Activated naive CD8-positive, alpha-beta T cell treated with anti-CD3 and anti-CD28 coated beads, Interleukin-2, amount 50 U/mL, for 24 hours (primary cell): ENCODE measurements at places on chromosomes 12 and 14.

DNA sequence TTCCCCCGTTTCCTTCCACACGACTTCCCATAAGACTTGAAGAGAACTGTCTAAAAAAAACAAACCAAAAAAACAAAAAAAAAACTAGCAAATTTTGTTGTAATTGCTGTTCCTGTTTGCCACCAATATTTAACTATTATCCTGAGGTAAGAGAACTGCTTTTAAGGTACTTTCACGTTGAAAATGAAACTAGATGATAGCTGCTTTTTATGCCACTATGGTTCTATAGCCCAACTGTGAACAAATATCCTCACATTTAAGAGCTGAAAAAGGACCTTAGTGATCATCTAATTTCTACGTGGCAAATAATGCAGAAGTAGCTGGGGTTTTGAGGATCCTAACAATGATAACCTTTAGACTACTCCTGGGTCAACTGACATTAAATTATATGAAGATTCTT, 98.6 kb downstream of the TAOK3 start:
- no peak for DNase-seq

DNA sequence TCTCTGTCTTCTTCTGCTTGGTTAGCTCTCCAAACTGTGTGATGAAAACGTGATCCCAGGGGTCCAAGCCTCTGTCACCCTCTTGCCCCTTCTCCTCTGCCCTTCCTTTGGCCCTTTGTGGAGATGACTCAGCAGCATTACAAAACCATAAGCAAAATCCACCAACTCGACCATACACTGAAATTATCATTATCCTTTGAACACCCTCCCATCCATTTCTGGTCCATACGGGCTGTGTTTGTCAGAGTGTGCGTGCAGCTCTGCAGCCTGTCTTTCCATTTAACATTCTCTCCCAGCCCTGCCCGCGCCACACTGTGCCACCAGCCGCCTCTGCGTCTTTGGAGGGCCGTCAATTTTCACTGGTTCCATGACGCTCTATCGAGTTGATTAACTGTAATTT, 69.2 kb downstream of the SLC25A47 start:
- no peak for DNase-seq

- DNase-seq: no peak
Measured at GRCh38 chr12:92602476-92602875, 100.3 kb upstream of the PLEKHG7 start.

DNA sequence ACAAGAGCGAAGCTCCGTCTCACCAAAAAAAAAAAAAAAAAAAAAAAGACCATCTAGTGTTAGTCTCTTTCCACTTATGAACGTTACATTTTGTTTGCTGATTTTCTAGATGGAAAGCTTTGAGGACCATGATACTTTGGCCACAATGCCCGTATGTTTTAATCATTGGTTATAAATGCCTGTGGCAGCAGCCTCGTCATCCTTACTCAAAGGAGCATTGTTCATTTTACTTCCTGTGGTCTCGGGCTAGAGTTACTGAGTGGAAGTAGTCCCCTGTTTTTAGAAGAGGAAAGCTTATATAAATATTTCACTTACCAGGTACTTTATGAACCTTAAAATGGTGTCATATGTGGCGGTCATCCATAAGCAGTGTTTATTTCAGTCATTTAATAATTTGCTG, 359.9 kb downstream of the AEBP2 start:
- DNase-seq: no peak

DNA sequence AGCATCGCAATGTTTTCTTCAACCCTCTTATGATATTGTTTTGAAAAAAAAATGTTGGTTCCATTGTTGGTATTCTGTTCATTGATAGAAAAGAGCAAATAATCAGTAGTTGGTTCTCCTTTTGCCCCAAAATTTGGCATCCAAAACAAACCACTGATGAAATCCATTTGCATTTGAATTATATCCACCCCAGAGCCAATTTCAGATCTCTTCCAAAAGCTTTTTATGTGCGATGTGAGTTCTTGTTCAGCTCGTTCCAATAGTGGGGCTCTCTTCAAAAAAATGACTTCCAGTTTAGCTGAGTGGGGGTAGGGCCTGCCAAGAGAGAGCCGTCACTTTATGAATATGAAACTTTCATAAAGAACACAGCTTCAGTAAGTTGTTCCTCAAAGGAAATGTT, 130.7 kb downstream of the DIO2 start:
- no peak for DNase-seq

DNA sequence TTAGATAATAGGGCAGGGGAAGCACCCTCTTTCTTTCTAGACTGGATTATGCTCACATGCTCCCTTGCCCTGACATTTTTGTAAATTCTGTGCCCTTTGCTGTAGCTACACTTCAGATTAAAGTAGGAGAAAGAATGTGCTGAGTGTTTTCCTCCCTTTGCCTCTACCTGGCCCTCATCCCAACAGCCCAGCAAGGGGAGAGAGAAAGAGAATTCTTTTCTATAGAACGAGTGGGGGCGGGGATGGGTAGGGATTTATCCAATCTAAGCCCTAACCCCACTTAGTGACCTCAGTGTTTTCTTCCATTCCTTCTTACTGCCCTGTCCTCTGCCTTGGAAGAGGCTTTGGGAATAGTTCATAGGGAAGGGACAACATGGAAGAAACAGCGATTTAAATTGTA, 13.5 kb downstream of the GPR84 start:
- DNase-seq: no peak

DNA sequence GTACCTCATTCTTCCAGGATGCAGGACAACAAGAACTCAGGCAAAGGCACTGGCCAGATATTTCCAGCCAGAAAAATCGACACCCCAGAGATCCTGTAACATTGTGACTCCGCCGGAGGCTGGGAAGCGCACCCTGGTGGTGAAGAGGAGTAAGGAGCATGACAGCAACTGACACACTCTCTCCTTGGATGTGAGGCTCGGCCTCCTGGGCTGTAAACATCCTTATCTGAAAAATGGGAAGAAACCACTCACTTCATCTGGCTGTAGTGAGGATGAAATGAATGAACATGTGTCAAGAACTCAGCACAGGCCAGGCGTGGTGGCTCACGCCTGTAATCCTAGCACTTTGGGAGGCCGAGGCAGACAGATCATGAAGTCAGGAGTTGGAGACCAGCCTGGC, 27.5 kb downstream of the TCHP start:
- DNase-seq: peak; percentile 39

DNA sequence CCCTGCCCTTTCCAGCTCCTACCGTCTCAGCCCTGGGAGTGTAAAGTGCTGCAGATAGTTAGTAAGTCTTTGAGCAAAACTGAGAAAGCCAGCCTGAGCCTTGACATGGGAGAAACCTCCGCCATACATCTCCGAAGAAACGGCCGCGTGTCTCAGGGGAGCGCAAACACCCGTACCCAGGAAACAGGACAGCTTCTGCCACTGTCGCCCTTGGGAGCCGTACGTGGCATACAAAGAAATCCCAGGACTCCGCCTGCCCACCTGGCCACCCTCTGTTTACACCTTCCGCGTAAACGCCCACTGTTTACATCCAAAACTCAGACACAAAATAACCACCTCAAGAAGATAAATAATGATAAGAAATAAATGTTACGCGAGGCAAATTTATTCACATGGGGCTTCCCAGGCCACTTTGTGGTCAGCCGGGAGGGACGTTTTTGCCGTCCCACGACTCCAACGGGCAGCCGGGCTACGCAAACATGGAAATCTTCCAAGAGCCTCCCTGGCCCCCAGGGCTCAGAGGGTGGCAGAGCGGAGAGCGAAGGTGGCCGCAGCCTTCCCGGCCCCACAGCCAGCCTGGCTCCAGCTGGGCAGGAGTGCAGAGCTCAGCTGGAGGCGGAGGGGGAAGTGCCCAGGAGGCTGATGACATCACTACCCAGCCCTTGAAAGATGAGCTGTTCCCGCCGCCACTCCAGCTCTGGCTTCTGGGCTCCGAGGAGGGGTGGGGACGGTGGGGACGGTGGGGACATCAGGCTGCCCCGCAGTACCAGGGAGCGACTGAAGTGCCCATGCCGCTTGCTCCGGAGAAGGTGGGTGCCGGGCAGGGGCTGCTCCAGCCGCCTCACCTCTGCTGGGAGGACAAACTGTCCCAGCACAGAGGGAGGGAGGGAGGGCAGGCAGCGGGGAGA, at the start of gene BDKRB2:
Gene BDKRB2, plus strand, starts transcription at position 689 of the 908 bp plus-strand sequence. CDS start 32,269 bp downstream, outside the sequence.
- DNase-seq: peak; percentile 12

DNA sequence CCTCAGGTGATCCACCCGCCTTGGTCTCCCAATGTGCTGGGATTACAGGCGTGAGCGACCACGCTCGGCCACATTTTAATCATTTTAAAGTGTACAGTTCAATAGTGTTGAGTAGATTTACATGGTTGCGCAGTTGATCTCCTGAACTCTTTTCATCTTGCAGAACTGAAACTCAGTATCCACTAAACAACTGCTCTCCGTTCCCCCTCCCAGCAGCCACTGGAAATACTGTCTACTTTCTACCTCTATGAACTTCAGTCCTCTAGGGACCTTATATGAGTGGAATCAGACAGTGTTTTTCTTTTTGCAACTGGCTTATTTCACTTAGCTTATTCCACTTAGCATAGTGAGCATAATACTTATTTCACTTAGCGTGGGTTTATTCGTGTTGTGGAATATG, 53.7 kb downstream of the KCTD10 start:
- no peak for DNase-seq

- DNase-seq: no peak
Measured at GRCh38 chr12:88638388-88638787, 58.1 kb upstream of the KITLG start.

GRCh38 chr14:45559626-45560025, 306.6 kb upstream of the MIS18BP1 start:
- DNase-seq: no peak

DNA sequence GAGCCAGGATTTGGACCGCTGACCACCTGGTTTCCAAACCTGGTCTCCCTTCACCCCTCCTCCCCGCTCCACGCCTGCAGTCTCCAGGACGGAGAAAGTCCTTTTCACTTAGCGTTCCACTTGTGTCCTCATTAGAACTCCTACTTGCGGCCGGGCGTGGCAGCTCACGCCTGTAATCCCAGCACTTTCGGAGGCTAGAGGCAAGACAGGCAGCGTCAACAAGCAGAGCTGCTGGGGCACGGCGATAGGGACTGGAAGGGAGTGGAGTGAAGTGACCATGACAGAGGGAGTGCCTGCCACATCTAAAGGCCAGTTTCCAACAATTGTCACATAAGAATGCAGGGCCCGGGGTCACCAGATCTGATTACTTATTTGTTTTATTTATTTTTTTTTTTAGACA, 132.5 kb upstream of the NCOR2 start:
- no peak for DNase-seq

DNA sequence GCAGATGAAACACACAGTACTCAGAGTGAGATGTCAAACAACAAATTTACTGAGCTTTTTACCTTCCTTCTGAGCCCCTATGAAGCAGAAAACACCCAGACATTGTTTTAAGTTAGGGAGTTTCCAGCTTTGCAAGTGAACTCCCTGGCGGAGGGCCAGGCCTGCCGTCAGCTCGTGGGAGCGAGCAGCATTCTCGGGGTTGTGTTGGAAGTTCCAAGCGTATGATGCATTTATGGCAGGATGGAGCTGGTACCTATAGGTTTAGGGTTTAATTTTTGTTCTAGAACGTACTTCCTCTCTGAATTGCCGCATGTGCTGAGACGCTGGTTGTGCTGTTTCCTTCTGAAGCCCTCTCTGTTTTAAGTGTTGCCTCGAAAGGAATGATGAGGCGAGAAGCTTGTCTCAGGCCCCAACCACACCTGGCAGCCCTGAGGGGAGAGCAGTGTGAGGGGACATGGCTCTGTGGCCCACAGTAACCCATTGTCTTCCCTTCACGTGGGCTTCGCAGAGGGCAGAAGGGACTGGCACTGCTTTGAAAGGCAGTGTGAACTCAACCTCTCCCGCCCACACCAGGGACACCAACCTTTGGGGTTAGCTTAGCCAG, 76.6 kb downstream of the SSPN start:
- DNase-seq: peak; percentile 22

DNA sequence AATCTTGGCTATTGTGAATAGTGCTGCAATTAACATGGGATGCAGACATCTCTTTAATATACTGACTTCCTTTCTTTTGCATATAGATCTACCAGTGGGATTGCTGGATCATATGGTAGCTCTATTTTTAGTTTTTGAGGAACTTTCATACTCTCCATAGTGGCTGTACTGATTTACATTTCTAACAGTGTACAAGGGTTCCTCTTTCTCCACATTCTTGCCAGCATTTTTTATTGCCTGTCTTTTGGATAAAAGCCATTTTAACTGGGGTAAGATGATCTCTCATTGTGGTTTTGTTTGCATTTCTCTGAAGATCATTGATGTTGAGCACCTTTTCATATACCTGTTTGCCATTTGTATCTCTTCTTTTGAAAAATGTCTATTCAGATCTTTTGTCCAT, 8.4 kb downstream of the AMDHD1 start:
- no peak for DNase-seq

- no peak for DNase-seq
Measured at GRCh38 chr14:63178912-63179311, 25.3 kb upstream of the RHOJ start.

DNA sequence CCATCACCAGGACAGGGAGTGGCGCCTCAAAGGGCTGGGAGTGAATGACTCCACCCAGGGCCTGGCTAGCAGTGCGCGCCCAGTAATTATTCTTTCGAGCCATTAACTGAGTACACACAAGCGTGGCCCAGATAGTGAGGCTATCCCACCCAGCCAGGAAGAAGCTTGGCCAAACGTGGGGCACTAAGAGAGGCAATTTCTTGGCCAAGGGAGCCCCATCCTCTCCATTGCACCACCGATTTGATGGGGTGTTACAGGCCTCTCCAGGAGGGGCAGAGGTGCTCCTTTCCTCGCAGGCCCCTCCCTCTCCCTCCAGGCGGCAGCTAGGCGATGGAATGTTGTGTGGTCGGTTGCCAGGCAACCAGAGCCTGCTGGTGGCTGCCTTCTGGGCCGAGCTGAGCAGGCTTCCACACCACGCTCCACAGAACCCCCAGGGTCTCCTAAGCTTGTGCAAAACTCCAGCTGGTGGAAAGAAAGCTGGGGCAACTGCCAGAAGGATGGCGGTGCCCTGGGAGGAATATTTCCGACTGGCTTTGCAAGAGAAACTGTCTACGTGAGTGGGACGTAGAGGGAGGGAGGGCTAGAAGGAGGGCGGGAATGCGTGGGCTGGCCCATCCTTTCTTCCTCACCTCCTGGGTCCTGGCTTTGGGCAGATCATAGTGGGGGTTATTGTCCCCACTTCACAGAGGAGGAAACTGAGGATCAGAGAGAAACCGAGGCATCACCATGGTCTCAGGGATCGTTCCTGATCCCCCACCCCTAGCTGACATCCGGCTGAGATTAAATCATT, at the start of gene CFAP73:
Gene CFAP73, plus strand, starts transcription at position 364 of the 790 bp plus-strand sequence. Its CDS starts 134 bp downstream, at position 498.
- DNase-seq: peak; percentile 33

- no peak for DNase-seq
Measured at GRCh38 chr12:60844875-60845274, 1249.0 kb downstream of the SLC16A7 start.

- no peak for DNase-seq
Measured at GRCh38 chr12:124125203-124125871, 152.3 kb downstream of the ZNF664 start.
